ENCODE measurements at places on chromosomes 7 and 10.
A peak's percentile ranks its signal among the peaks of the same experiment; 100 is the strongest.

DNA sequence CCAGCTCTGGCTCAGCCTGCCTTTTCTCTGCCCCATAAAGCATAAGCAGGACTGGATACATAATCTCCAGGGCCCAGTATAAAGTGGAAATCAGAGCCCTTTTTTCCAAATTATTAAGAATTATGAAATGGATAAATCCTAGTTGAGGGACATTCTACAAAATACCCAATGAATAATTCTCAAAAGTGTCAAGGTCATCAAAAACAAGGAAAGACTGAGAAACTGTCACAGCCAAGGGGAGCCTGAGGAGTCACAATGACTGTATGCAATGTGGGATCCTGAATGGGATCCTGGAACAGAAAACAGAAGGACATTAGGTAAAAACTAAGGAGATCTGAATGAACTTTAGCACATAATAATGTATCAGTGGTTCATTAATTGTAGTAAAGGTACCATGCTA lies 4.8 kb upstream of the UNC5B start:
- peaks cover 79% of the 10 kb centered on the region for H3K27me3 ChIP-seq
- H3K36me3 ChIP-seq, result no peaks in the 10 kb centered on the region
- no peak for DNase-seq
- H3K4me1 ChIP-seq, result peaks cover 7% of the 10 kb centered on the region

DNA sequence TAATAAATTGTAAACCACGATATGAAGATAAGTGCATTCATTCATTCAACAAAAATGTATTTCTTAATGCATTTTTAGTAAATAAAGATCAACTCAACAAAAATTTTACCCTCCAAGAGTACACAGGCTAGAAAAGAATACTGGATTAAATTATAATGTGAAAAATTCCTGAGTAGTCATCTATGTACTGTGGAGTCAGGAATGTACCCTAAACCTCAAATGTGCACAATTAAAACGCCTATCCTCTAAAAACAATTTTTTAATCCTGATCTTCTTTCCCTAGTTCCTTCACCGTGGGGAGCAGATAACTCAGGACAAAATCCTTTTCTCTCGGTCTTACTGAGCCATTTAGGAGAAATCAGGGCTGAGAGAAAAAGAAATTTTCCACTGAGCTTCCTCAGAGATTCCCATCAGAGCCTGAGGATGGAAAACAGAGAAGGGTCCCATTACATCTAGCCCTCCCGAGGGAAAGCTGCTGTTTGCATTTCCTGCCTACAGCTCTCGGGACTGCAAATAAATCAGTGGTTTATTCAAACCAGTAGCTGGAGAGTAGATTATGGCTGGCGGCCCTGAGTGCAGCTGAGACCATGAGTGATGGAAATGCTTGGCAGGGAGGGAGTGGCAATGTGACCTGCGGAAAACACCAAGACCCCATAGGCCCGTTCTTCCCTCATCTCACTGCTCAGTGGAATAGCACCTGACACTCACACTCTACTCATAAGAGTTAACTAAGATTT lies 7.4 kb downstream of the TAS2R40 start:
- peaks cover 9% of the 10 kb centered on the region for H3K4me1 ChIP-seq
- no peaks in the 10 kb centered on the region for H3K27me3 ChIP-seq
- H3K27ac ChIP-seq, result no peak overlapping the region
- no peak for DNase-seq

GRCh38 chr7:46100521-46100920 lies 179.4 kb upstream of the IGFBP3 start:
- H3K27ac ChIP-seq, result no peak overlapping the region
- H3K4me3 ChIP-seq, result no peak overlapping the region
- DNase-seq, result no peak

DNA sequence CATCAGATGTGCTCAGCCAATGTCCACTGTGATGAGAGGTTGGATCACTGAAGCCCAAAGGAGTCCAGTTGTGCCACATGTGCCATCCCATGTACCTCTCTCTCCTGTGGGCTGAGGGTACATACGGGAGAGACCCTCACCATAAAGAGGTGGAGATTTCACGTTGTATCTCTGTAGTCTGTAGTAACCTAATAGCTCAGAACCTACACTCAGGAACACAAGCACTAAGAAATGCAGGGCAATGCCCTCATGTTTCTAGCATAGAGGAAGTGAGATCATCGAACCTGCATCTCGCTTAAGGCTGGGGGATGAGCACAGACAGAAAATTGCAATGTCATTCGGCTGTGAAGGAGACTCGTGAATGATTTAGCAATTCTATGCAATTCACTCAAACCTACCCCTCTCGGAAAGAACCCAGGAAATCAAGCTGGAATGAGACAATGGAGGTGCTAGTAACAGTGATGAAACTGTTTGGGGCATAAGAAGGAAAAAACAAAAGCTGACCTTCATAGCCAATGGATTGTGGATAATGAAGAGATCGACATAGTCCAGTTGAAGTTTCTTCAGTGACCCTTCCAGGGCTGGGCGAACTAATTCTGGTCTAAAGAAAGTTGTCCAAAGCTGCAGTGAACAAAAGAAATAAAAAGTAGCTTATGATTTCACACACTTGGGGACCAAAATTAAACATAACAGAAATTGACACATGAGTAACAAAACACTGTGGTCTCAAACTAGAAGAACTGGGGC lies 80.3 kb upstream of the UCN3 start:
- no peaks in the 10 kb centered on the region for H3K4me1 ChIP-seq
- DNase-seq, result no peak
- H3K27ac ChIP-seq, result no peak overlapping the region
- H3K36me3 ChIP-seq, result no peaks in the 10 kb centered on the region

DNA sequence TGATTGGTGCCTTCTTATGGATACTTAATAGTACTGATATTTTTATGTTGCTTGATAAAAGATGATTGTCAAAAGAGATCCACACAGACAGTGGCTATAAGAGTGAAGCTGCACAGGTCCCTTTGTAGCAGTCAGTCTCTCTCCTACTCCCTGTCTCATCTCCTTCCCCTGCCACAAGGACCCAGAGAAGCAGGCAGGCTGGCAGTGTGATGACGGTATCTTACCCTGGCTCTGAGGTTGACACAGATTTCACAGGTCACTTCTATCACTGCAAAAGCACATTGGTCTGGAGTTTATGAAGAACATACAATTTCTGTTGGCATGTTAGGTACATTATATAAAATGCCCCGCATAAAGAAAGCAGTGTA lies 64.4 kb upstream of the AHR start:
- no peak for DNase-seq
- peak overlapping the region; percentile 99 for H3K27ac ChIP-seq
- peaks cover 63% of the 10 kb centered on the region for H3K4me1 ChIP-seq

- H3K4me1 ChIP-seq, result peaks cover 10% of the 10 kb centered on the region
- H3K27me3 ChIP-seq, result no peaks in the 10 kb centered on the region
- peaks cover 15% of the 10 kb centered on the region for H3K36me3 ChIP-seq
- no peak for DNase-seq
- H3K27ac ChIP-seq, result peak overlapping the region; percentile 76
- H3K4me3 ChIP-seq, result peak overlapping the region; percentile 3
These were observed 23.3 kb downstream of the BPGM start for GRCh38 chr7:134669845-134670373.
